ENCODE measurements at places on chromosomes 3 and 15.

- DNase-seq, result no peak
Observed at GRCh38 chr3:80770106-80771074, 991.1 kb downstream of the GBE1 start.

DNA sequence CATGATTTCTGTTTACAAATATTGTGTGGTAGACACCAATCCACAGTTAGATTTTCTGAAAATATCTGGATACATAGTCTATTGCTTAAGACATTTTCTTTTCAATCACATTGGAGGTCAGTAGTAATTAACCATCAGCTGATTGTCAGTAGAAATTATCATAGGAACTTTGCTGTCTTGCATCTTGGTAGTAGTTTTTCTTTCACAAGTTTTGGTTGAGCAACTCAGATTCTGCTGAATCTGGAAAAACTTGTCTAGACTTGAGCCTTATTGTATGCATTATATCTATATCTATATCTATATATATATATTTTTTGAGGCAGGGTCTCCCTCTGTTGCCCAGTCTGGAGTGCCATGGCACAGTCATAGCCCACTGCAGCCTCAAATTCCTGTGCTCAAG lies 4.0 kb downstream of the RAB11A start:
- no peak for DNase-seq

- DNase-seq, result no peak
Observed at GRCh38 chr3:71461114-71461513, 122.4 kb downstream of the FOXP1 start.

- no peak for DNase-seq
Observed at GRCh38 chr15:85828874-85829273, 34.1 kb upstream of the KLHL25 start.

- no peak for DNase-seq
Observed at GRCh38 chr3:53137835-53138446, 7.7 kb upstream of the RFT1 start.

DNA sequence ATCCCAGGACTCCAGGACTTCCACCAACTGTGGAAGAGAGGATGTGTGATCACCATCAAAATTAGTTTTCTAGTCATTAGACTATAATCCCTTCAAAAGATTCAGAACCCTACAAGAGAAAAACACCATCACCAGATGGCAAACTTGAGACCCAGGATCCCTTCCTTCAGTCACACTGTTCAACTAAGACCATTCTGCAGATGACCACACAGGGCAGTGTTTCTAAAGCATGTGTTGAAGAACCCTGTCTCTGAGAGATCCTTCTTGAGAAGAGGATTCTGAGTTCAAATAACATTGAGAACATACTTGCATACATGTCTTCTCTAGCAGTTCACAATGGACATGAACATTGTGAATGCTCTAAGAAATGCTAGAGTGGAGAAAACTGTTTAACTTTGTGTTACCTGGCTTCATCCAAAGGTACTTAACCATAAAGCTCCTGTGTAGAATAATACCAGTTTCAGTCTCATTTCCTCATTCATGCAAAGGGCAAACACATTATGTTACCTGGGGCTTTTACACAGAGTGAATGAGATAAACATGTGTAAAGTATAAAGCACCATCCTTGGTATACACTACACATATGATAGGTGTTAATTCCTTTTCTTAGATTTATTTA lies 2.4 kb upstream of the ADGRG7 start:
- DNase-seq, result no peak

- no peak for DNase-seq
Observed at GRCh38 chr3:191397771-191398170, 63.2 kb upstream of the PYDC2 start.

GRCh38 chr15:74011610-74012009 lies 17.1 kb downstream of the PML start:
- DNase-seq, result no peak

DNA sequence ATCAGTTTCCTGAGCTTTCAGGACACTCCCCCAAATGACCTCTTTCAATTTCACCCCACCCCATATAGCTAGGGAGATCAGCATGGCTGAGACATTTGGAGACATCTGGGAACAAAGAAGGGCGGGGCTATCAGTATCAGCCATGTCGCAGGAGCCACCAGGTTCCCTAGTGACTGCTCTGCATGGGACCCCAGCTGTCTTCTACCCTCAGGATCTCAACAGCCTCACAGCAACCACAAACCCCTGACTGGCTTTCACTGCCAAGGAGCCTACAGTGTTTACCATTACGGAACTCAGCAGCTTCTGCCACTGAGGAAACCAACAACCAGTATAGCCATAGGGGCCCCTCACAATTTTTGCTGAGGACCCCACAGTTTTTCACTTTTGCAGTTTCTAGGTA lies 269.6 kb upstream of the TRIM42 start:
- DNase-seq, result no peak

DNA sequence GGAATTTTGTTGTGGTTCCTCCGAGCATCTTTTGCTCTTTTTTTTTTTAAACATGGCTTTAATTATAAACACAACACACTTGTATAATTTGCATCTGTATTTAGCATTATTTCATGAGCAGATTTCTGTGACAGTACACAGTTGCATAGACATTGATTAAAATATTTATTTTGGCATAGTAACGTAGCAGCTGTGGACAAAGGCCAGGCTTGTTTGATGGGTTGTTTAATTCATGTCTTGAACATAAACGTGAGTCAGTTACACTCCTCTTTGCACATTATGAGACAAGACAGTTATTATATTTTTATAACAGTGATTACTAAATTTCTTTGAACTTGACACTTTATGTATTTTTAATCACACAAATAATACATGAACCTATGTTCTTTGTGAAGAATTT lies 182.5 kb downstream of the CACNA2D3 start:
- DNase-seq, result no peak

DNA sequence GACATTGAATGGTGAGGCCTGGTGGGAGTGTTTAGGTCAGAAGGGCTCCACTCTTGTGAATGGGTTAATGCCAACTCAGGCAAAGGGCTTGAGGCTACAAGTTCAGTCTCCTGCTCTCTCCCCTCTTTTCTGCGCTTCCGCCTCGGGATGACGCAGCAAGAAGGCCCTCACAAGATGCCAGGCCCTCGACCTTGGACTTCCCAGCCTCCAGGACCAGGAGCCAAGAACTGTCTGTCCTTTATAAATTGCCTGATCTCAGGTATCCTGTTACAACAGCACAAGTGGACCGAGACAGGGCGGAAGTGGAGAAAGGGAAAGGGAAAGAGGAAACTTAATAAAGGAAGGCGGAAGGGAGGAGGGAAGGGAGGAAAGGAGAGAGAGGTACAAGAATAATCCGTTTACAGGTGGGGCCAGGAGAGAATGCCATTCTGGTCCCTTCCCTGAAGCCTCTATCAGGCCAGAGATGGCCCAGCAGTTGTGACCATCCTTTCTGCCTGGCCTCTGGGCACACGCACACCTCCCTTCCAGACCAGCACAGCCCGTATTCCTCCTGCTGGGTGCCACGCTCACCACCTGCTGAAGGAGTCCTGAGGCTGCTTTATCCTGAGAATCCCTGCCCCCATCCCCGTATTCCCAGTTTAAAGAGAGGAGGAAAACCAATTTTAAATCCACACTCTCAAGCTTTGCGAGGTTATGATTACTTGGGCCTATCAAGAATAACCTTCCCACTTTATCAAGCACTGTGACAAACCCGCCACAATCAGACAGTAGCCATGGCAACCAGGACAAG lies 64.2 kb downstream of the OXNAD1 start:
- no peak for DNase-seq

- no peak for DNase-seq
Observed at GRCh38 chr3:158701420-158702065, 29.1 kb upstream of the LXN start.
